Liver (tissue), 10 donors: ENCODE measurements at places on chromosomes 7 and 10. TPM values are rescaled to one million over a fixed set of nuclear protein-coding genes. Genes with fewer than 3 reads are reported as not detected.

The KNDC1 gene
- polyA plus RNA-seq: 12.9 TPM

The SPDYE11 gene
- not detected for polyA plus RNA-seq

The ABHD11 gene
- 7.6 TPM for polyA plus RNA-seq

The CCL24 gene
- not detected for polyA plus RNA-seq

The SPAG6 gene
- not detected for polyA plus RNA-seq

The TAF3 gene
- polyA plus RNA-seq: 3.6 TPM

The AKR1C1 gene
- polyA plus RNA-seq: 540 TPM

The MYH16 gene
- polyA plus RNA-seq: not detected

The CPA1 gene
- 0.07 TPM for polyA plus RNA-seq

The TMEM140 gene
- 22.6 TPM for polyA plus RNA-seq

- H3K27me3 ChIP-seq: no peaks in the 10 kb centered on the region
- DNase-seq: no peak
- H3K4me1 ChIP-seq: peaks cover 42% of the 10 kb centered on the region
- peak overlapping the region; percentile 14 for H3K27ac ChIP-seq
- no peaks in the 10 kb centered on the region for H3K36me3 ChIP-seq
Measured at GRCh38 chr7:47153058-47153457, 428.9 kb downstream of the TNS3 start.

DNA sequence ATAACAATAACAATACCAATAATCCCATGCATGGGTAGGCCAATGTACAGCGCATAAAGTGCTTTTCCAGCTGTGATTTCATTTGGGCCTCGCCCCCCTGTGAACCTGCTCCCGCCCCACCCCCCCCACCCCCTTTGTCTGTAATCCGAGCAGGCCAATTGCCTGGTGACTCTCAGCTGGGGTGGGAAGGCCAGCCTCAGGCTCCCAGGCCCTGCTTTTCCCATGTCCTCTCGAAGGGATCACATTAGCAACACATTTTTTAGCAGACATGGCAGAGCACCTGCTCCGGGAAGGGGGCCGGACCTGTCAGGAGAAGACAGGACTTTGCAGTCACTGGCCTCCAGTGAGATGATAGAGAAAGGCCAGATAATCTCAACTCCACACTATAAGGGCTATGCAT lies 439.3 kb downstream of the RPS24 start:
- H3K27ac ChIP-seq: no peak overlapping the region
- DNase-seq: no peak
- peaks cover 5% of the 10 kb centered on the region for H3K27me3 ChIP-seq
- H3K4me1 ChIP-seq: peaks cover 2% of the 10 kb centered on the region
- no peaks in the 10 kb centered on the region for H3K36me3 ChIP-seq

DNA sequence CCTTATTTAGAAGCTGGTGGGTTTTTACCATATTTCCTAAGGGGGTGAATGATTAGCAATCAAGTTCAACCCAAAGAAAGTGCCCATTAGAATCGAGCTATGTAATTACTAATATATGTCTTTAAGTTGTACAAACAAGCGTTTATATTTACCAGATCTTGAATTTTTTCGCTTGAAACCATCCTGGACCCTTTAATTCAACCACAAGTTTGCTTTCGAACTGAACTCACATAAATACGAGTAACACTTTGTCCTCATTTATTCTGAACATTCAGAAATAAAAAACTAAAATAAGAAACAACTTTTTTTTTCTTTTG lies 1.5 kb downstream of the SRI start:
- peaks cover 8% of the 10 kb centered on the region for H3K36me3 ChIP-seq
- H3K4me3 ChIP-seq: peak overlapping the region; percentile 92
- DNase-seq: no peak
- peaks cover 9% of the 10 kb centered on the region for H3K4me1 ChIP-seq
- H3K27me3 ChIP-seq: no peaks in the 10 kb centered on the region

DNA sequence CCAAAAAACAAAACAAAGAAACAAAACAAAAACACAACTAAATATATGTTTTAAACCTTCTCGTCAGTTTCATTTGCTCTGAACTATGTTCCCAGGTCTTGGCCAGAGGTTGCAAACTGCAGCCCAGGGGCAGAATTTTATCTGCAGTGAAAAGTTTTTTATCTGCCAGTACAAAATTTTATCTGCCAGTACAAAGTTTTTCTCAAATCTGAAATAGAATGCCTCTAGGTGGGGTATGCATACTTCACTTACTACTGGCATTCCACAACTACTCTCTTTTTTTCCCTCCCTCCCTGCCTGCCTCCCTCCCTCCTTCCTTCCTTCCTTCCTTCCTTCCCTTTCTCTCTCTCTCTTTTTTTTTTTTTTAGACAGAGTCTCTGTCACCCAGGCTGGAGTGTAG lies 9.4 kb upstream of the CLDN3 start:
- H3K36me3 ChIP-seq: no peaks in the 10 kb centered on the region
- H3K4me3 ChIP-seq: no peak overlapping the region
- peaks cover 13% of the 10 kb centered on the region for H3K4me1 ChIP-seq
- no peak overlapping the region for H3K27ac ChIP-seq
- no peak for DNase-seq
- H3K27me3 ChIP-seq: no peaks in the 10 kb centered on the region

- H3K27ac ChIP-seq: no peak overlapping the region
- H3K4me1 ChIP-seq: peaks cover 5% of the 10 kb centered on the region
- no peaks in the 10 kb centered on the region for H3K36me3 ChIP-seq
- no peaks in the 10 kb centered on the region for H3K27me3 ChIP-seq
- DNase-seq: no peak
Measured at GRCh38 chr10:61837755-61838171, 63.7 kb upstream of the ARID5B start.

- H3K27ac ChIP-seq: no peak overlapping the region
- H3K4me3 ChIP-seq: no peak overlapping the region
- H3K27me3 ChIP-seq: peaks cover 4% of the 10 kb centered on the region
- no peaks in the 10 kb centered on the region for H3K4me1 ChIP-seq
Measured at GRCh38 chr10:133243593-133243992, 5.9 kb downstream of the VENTX start.

GRCh38 chr7:105577251-105577650 lies 4.0 kb downstream of the EFCAB10 start:
- no peak overlapping the region for H3K4me3 ChIP-seq
- H3K36me3 ChIP-seq: no peaks in the 10 kb centered on the region
- DNase-seq: no peak
- no peaks in the 10 kb centered on the region for H3K4me1 ChIP-seq
- no peaks in the 10 kb centered on the region for H3K27me3 ChIP-seq
- H3K27ac ChIP-seq: no peak overlapping the region

- no peak overlapping the region for H3K27ac ChIP-seq
- no peaks in the 10 kb centered on the region for H3K4me1 ChIP-seq
- H3K36me3 ChIP-seq: no peaks in the 10 kb centered on the region
- DNase-seq: no peak
- no peaks in the 10 kb centered on the region for H3K27me3 ChIP-seq
Measured at GRCh38 chr10:10421071-10421470, 596.6 kb upstream of the CELF2 start.

- no peaks in the 10 kb centered on the region for H3K36me3 ChIP-seq
- no peak overlapping the region for H3K4me3 ChIP-seq
- no peaks in the 10 kb centered on the region for H3K27me3 ChIP-seq
Measured at GRCh38 chr7:104927055-104927454, 87.0 kb upstream of the KMT2E start.

GRCh38 chr7:45122975-45123860 lies 11.7 kb upstream of the TBRG4 start:
- DNase-seq: no peak
- no peak overlapping the region for H3K4me3 ChIP-seq
- no peaks in the 10 kb centered on the region for H3K4me1 ChIP-seq

- DNase-seq: peak; percentile 49
- H3K4me1 ChIP-seq: no peaks in the 10 kb centered on the region
- no peak overlapping the region for H3K27ac ChIP-seq
- H3K36me3 ChIP-seq: no peaks in the 10 kb centered on the region
- no peak overlapping the region for H3K4me3 ChIP-seq
- H3K27me3 ChIP-seq: no peaks in the 10 kb centered on the region
Measured at GRCh38 chr10:122279725-122280141, 8.6 kb downstream of the BTBD16 start.

DNA sequence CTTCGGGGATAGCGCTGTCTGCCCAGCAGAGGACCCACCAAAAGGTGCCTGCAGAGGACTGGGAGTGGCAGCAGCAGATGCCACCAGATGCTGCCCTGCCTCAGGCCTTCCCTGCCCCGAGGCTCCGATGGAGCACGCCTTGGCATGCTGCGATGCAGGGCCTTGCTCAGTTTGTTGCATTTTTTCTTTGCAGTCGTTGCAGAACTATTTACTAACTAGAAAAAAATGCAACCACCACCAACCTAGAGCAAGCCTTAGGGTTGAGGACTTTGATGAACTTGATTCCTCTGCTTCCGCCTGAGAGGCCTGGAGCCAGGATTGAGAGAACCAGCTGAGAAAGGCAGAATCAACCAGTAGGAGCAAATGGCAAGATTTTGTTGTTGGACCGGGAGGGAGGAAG lies 585.6 kb upstream of the MKI67 start:
- H3K4me3 ChIP-seq: no peak overlapping the region
- no peak overlapping the region for H3K27ac ChIP-seq
- H3K36me3 ChIP-seq: no peaks in the 10 kb centered on the region
- peaks cover 2% of the 10 kb centered on the region for H3K27me3 ChIP-seq

- H3K36me3 ChIP-seq: no peaks in the 10 kb centered on the region
- H3K4me3 ChIP-seq: no peak overlapping the region
- H3K27ac ChIP-seq: no peak overlapping the region
- no peaks in the 10 kb centered on the region for H3K4me1 ChIP-seq
- DNase-seq: no peak
- no peaks in the 10 kb centered on the region for H3K27me3 ChIP-seq
Measured at GRCh38 chr7:14747701-14748100, 154.8 kb downstream of the DGKB start.

GRCh38 chr7:94244760-94245159 lies 149.9 kb upstream of the COL1A2 start:
- H3K4me3 ChIP-seq: no peak overlapping the region
- DNase-seq: no peak
- no peaks in the 10 kb centered on the region for H3K27me3 ChIP-seq
- H3K36me3 ChIP-seq: no peaks in the 10 kb centered on the region
- H3K27ac ChIP-seq: no peak overlapping the region

DNA sequence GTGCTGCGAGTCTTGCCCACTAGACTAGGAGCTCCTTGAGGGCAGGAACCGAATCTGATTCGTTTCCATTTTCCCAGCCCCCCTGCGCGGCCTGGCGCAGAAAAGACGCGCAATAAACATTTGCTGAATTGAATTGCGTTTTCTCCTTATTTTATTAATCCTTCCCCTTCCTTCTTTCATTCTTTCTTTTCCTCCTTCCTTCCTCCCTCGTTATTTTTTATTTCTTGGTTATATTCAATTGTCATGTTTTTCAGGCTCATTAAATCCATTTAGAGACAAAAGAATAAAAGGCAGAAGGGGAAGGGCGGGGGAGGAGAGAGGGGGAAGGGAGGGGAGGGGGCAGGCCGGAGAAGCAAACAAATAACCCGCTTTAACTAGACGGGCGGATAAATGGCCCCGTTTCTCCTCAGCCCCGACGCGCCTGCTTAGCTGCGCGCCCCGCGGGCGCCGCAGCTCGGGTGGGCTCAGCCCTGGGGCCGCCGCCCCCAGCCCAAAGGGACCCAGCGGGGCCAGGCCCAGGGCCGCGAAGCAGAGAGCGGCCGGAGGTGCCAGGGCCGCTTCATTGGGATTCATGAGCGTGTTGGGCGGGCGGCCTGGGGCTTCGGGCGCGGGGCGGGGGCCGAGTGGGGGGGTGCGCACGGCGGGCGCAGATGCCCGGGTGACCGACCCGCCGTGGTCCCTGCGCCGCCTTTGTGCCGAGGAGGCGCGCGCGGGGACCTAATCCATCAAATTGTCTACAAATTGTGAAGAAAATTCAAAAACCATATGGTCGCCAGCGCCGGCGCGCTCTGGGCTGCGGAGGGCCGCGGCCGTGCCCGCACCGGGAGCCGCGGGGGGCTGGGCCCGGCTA lies 5.0 kb downstream of the LBX1 start:
- DNase-seq: no peak
- peaks cover 39% of the 10 kb centered on the region for H3K27me3 ChIP-seq
- no peaks in the 10 kb centered on the region for H3K36me3 ChIP-seq
- H3K4me1 ChIP-seq: peaks cover 28% of the 10 kb centered on the region

DNA sequence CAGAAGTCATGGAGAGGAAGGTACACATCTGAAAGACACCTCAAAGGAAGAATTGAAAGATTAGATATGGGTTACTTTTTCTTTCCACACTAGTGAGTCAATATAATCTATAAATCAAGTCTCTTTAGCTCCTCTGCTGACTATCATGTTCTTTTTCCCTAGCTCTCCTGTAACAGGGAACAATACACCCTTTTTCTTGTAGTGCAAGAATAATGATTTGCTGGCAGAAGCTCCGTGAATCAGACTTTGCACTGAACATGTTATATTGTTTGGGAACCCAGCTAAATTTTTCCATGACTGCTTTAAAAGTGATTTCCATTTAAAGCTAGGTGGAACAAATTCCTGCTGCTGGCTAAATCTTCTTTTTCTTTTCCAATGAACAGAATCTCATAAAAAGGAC lies 756.6 kb upstream of the C7orf33 start:
- no peaks in the 10 kb centered on the region for H3K36me3 ChIP-seq
- H3K4me1 ChIP-seq: no peaks in the 10 kb centered on the region
- DNase-seq: no peak
- H3K27me3 ChIP-seq: no peaks in the 10 kb centered on the region
- H3K27ac ChIP-seq: no peak overlapping the region

GRCh38 chr10:115514895-115515294 lies 421.7 kb downstream of the ATRNL1 start:
- no peak for DNase-seq
- H3K4me1 ChIP-seq: no peaks in the 10 kb centered on the region
- no peak overlapping the region for H3K27ac ChIP-seq
- no peak overlapping the region for H3K4me3 ChIP-seq
- no peaks in the 10 kb centered on the region for H3K36me3 ChIP-seq

DNA sequence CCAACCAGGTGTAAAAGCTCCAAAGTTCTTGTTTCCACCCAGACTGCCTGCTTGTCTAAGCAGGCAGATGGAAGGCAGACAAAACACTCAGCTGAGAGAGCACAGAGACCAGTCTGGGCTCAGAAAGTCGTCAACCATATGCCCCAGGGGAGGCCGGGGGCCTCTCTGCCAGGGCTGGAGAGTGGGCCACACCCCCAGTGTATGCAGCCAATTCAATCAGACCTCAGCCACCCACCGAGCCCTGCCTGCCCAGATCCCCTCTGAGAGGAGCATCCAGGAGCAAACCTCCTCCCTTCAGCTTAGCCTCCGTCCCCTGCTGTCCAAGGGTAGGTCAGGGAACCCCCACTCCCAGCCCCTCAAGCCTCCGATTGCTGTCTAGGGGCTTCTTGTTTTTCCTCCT lies 196.3 kb downstream of the LSM5 start:
- H3K4me3 ChIP-seq: no peak overlapping the region
- DNase-seq: no peak
- no peak overlapping the region for H3K27ac ChIP-seq
- H3K36me3 ChIP-seq: no peaks in the 10 kb centered on the region

DNA sequence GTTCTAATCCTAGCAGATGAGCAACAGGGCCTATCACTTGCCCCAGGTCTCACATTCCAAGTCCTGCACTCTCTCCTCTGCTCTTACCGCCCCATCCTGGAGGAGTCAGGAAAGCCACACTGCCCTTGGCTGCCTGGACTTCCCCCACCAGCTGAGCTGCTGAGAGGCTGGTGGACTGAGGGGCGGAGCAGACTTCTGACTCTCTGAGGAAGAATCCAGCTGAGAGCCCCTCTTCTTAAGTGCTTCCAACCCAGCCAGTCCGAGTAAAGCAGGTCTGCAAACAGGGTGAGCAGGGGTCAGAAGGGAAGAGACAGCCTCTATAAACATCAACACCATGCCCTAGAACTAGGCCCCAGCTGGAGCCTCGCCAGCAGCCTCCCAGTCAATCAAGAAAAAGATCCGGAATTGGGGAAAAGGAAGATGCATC lies 92.4 kb upstream of the TMEM72 start:
- no peaks in the 10 kb centered on the region for H3K36me3 ChIP-seq
- no peaks in the 10 kb centered on the region for H3K27me3 ChIP-seq
- H3K27ac ChIP-seq: no peak overlapping the region
- no peak for DNase-seq
- H3K4me1 ChIP-seq: no peaks in the 10 kb centered on the region
- no peak overlapping the region for H3K4me3 ChIP-seq
